ENCODE measurements at places on chromosomes 1 and 21. TPM values are rescaled to one million over a fixed set of nuclear protein-coding genes. Genes with fewer than 3 reads are reported as not detected.

Gene AXDND1
- 1.4 TPM for total RNA-seq

Gene PRAMEF25
- total RNA-seq, result not detected

Gene ZNF683
- not detected for total RNA-seq

Gene ZBTB8A
- total RNA-seq, result 5.4 TPM

Gene SIK1
- 17.0 TPM for total RNA-seq

Gene TRIM46
- 8.1 TPM for total RNA-seq

Gene AVPR1B
- total RNA-seq, result 0.87 TPM

Gene COX20
- total RNA-seq, result 22.7 TPM

Gene ERICH3
- 0.29 TPM for total RNA-seq

Gene ANKRD65
- 11.1 TPM for total RNA-seq

- no peak for DNase-seq
These were observed 328.8 kb downstream of the PLA2G4A start for GRCh38 chr1:187157552-187157951.

GRCh38 chr1:165890684-165891083 lies 63.3 kb downstream of the UCK2 start:
- no peak for DNase-seq

- no peak for DNase-seq
These were observed 53.5 kb upstream of the PRDM2 start for GRCh38 chr1:13646521-13646920.

GRCh38 chr1:159873530-159874143 lies 11.2 kb upstream of the VSIG8 start:
- DNase-seq, result no peak

DNA sequence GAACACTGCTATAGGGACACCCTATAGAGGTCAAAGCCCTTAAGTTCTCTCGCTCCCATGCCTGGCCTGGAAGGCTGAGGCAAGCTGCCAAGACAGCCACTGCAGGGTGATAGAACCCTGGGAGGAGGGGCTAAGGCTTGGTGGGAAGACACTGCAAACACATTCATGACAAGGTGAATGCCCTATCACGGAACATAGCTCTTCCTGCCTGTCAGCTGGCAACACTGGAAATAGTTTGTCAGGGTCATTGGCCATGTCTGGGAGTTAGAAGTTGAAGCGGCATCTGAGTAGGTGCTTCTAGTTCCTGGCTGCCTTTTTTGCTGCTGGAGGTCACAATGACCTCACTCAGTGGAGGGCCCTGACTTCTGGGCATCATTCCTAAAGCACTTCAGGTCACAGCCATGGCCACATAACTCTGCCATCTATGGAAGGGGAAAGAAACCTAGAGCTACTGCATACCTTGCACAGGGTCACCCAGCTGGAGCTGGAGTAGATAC lies 4.2 kb downstream of the FABP3 start:
- no peak for DNase-seq

DNA sequence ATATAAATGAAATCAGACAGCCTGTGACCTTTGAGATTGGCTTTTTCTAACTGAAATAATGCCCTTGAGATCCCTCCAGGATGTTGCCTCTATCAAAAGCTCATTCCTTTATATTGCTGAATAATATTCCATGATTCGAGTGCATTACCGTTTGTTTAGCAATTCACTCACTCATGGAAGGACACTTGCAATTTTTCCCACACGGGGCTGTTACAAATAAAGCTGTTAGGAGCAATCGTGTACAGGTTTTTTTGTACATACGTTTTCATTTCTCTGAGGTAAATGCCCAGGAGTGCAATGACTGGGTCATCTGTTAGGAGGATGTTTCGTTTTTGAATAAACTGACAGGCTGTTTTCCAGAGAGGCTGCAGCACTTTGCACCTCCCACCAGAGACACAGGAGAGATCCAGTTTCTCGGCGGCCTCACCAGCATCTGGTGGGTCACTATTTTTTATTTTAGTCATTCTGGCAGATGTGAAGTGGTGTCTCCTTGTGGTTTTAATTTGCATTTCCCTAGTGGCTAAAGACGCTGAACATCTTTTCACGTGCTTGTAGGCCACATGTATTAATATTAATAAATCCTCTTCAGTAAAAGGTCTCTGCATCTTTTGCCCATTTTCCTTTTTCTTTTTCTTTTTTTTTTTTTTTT lies 11.0 kb downstream of the PRDM15 start:
- no peak for DNase-seq

DNA sequence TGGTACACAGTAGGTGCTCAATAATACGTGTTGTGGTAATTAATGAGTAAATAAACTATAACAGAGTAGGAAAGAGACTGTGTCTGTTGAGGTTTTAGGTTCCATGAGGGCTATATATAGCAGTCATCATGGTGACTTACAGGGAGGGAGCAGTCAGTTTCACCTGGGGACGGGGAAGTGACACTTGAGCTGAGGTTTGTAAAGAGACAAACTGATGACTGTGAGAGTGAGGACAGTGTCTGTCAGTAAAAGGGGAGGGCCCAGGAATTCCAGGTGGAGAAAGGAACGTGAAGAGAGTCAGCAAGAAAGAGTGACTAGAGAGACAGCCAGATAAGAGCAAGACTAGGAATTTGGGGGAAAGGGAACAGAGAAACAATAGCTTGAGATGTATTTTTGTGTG lies 30.2 kb downstream of the ABCA4 start:
- no peak for DNase-seq

GRCh38 chr1:21935891-21936365 lies 1.2 kb downstream of the HSPG2 start:
- DNase-seq, result no peak

GRCh38 chr1:89987159-89987819 lies 7.6 kb upstream of the ZNF326 start:
- no peak for DNase-seq

GRCh38 chr1:197351821-197352440 lies 83.9 kb downstream of the CRB1 start:
- DNase-seq, result no peak

- no peak for DNase-seq
These were observed 93.9 kb downstream of the ADCY10 start for GRCh38 chr1:167819849-167820683.

GRCh38 chr1:22330092-22330759 lies 121.4 kb upstream of the ZBTB40 start:
- no peak for DNase-seq

DNA sequence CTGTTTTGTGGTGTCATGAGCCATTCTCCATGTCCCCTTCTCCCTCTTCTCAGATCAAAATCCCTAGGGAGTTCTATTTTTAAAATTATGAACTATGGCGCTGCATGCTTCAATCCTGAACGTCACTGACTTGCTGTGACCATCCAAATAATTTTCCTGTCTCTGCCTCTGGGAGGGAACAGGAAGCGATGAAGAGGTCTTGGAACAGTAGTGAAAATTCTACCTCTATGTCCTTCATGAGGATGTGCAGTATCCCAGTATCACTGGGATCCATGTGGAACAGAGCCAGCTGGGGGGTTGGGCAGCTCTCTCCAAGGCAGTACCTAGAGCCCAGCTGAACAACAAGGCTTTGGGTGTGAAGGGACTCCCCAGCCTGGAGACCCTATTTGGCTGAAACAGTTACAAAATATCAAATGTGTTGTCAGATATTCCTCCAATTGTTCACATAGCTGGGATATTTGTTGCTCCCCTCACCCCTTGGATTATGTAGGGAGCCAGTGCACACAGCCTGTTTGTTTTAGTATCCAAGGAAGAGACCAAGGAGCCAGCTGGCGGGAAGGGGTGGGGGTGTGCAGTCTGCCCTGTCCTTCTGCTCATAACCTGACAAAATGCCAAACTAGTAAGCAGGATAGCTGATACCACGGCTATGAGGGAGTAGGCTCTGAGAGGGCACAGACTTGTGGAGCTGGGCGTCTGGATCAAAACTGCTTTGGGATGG lies 7.6 kb downstream of the DCLRE1B start:
- no peak for DNase-seq

- DNase-seq, result no peak
These were observed 52.3 kb downstream of the ADAMTS5 start for GRCh38 chr21:26914557-26914956.

GRCh38 chr1:204348722-204349121 lies 11.0 kb downstream of the PLEKHA6 start:
- DNase-seq, result no peak

Data from type B pancreatic cell (in vitro differentiated cells).